ENCODE measurements at places on chromosomes 6 and 20.

DNA sequence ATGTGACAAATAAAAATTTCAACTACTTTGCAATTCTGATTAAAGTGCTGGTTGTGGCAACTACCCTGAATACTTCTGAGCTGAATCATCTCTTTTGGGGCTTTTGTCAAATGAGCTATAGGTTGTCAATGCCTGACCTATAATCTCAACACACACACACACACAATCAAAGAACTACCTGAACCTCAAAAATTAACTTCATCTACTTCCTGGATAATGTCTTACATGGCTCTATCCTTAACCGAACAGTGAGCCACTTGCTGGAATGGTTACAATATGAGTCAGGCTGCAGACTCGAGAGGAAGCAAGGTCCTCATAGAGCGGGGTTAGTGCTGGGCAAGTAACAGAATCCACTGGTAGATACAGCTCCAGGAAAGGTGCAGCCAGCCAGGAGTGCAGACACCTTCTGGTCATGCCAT, 70.6 kb upstream of the DST start:
- DNase-seq: no peak

- no peak for DNase-seq
These were observed 331.8 kb downstream of the EPHA7 start for GRCh38 chr6:93087606-93088005.

GRCh38 chr6:142210606-142211005, 63.5 kb downstream of the VTA1 start:
- DNase-seq: no peak

GRCh38 chr6:168838037-168838399, 397.0 kb downstream of the SMOC2 start:
- DNase-seq: no peak

GRCh38 chr6:157952861-157953351, 28.8 kb upstream of the SYNJ2 start:
- no peak for DNase-seq

GRCh38 chr20:18048176-18048575, 9.5 kb downstream of the OVOL2 start:
- no peak for DNase-seq

GRCh38 chr6:169216830-169217229, 36.8 kb downstream of the THBS2 start:
- DNase-seq: no peak

- DNase-seq: no peak
These were observed 74.4 kb upstream of the EYA4 start for GRCh38 chr6:133166766-133167165.

DNA sequence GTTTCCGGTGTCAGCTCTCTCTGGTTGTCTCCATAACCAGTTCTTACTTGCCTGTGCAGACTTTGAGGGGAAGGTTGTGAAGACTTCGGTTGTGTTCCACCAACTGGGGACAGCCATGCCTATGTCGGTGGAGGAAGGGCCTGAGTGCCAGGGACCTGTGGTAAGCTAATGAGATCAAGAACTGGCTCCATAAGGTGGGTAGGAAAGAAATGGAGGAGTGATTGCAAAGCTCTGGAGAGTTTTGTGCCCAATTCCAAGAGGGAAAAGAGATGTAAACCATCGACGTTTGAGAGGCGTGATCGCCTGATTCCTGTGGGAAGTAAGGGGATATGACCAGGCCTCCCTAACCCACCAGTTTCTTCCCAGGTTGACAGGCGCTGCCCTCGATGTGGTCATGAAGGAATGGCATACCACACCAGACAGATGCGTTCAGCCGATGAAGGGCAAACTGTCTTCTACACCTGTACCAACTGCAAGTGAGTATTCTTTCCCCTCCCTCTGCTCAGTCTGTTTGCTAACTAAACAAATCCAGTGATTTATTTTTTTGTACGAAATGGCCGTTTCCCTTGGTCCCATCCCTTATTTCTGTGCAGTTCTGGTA, 893 bp downstream of the POLR1H start:
- no peak for DNase-seq

- DNase-seq: no peak
These were observed 46.7 kb downstream of the MAP1LC3A start for GRCh38 chr20:34604980-34605788.

- DNase-seq: no peak
These were observed 102.3 kb downstream of the HTR1B start for GRCh38 chr6:77361018-77361417.

DNA sequence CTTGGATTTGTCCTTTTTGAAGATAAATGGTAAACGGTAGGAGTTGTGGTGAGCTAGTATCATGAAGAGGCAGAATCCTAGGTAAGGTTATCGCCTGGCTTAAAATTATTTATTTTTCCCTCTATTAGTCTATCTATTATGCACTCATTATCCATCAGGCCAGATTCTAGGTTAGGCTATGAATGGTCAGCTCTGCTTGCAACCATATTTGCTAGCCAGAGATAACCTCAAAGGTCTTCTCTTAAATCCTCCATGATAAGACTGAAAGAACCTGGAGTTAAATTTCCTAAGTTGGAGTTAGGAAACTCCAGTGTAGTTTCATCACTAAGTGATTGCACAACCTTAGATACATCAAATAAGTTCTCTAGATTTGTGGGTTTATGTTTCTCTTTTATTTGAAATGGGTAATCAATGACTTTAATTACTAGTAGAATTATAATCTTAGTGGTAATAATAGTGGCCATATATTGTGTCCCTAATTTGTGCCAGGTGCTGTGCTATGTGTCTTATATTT, 302.1 kb upstream of the RUNX2 start:
- no peak for DNase-seq
